ENCODE measurements at places on chromosomes 7 and 10. TPM values are rescaled to one million over a fixed set of nuclear protein-coding genes. Genes with fewer than 3 reads are reported as not detected.

ABCA13 gene
- 0.06 TPM for polyA plus RNA-seq

DNA sequence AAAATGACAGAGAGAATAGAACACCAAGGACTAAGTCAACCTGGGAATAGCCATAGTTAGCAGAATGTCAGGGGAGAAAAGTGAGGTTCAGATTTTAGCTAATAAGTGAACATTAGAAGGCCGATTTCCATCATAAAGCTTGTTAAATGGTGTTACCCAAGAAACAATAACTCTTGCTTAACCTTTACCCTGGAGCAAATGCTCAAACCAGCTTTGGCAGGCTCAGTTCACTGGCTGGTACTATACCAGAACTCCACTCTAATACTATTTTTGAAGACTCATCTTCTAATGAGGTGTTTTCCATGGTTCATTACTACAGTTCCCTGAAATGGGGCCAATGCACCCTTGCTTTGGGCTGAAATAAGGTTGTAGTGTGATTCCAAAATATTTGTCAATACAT lies 61.3 kb downstream of the RNLS start:
- DNase-seq = no peak

DNA sequence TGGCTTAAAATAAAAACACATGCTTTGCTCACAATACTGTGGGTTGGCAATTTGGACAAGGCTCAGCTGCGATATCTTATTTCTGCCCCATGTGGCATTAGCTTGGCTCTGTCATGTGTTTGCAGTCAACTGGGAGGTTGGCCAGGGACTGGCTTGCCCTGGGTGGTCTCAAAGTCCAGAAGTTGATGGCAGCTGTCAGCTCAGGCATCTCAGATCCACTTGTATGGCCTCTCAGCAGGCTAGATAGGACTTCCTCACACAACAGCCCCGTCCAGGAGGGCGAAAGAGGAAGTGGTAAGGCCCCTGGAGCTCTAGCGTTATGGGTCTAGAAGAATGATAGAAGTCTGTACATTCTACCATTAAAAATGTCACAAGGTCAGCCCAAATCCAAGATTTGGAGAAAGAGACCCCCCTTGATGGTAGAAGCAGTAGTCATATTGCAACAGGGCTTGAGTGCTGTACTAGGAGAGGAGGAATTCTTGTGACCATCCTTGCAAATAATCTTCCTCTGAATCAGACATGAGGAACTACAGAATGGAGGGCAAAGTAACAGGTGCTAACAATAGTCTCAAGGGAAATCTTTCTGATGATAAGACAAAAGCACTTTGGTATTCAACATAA lies 166.2 kb downstream of the FAM107B start:
- DNase-seq = no peak

DNA sequence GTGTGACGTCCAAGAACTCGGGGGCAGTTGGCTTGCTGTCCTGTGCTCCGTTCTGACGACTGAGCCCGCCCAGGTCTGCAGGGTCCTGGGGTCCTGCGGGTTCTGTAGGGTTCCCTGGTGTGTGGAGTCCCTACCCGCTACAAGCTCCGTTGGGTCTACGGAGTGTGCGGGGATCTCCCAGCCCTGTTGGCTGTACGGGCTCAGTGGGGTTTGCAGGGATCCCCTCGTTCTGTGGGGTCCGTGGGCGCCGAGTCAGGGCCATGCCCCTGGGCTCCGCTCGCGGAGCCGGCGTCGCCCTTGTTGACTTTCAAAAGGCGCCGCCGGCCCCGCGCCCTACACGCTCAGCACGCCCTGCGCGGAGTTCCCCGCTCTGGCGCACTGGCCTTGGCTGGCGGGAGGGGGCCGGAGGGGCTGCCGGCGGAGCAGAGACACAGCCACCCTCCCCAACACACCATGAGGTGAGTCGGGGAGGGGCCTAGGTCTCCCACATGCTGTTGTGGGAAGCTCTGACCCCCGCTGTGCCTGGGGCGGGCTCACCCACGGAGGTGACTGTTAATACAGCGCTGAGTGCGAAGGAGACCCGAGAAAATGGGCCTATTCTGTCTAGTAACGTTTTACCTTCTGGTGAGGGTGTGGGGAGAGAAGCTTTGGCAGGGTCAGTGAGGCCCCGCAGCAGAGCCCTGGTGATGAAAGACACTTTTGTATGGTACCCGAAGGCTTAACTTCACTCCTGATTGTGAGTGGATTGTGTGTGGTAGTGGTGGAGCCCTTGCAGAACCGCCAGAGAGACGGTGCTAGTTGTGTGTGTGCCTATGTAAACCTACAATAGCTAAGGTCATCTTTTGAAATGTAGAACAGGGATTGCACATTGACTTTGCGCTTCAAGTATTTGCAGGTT lies 8.1 kb downstream of the TASOR2 start:
- no peak for DNase-seq

GRCh38 chr7:113087071-113087998 lies 708 bp upstream of the GPR85 start:
- peak; percentile 62 for DNase-seq

DNA sequence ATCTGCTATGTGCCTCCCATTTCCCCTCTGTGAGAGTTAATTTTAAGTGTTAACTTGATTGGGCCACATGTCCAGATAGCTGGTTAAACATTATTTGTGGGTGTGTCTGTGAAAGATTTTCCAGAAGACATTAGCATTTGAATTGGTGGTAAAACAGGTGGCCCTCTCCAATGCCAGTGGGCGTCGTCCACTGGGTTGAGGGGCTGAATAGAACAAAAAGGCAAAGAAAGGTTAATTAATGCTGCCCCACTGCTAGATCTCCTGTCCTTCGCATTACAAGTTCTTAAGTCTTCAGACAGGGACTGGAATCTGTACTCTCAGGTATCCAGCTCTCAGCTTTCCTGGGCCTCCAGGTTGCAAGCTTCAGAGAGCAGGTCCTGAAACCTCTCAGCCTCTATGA lies 1160.9 kb upstream of the LRRN3 start:
- no peak for DNase-seq

GRCh38 chr7:5276611-5277010 lies 6.1 kb upstream of the SLC29A4 start:
- no peak for DNase-seq

GRCh38 chr7:102424787-102425218 lies 8.6 kb upstream of the ORAI2 start:
- no peak for DNase-seq

GRCh38 chr7:22827563-22827962 lies 4.9 kb upstream of the TOMM7 start:
- DNase-seq = no peak
